ENCODE measurements at places on chromosomes 1 and 21. TPM values are rescaled to one million over a fixed set of nuclear protein-coding genes. Genes with fewer than 3 reads are reported as not detected.

The LCE3E gene
- total RNA-seq: not detected

The NCDN gene
- total RNA-seq: 16.4 TPM

The IQGAP3 gene
- total RNA-seq: 4.6 TPM

The ARHGEF2 gene
- 57.5 TPM for total RNA-seq

The STK40 gene
- 12.0 TPM for total RNA-seq

The SERPINC1 gene
- not detected for total RNA-seq

The CLEC20A gene
- not detected for total RNA-seq
